Stimulated activated CD8-positive, alpha-beta memory T cell treated with anti-CD3 and anti-CD28 coated beads, Interleukin-4, amount 100 ng/mL, for 1 hour (primary cell): ENCODE measurements at places on chromosomes 1 and 21.

DNA sequence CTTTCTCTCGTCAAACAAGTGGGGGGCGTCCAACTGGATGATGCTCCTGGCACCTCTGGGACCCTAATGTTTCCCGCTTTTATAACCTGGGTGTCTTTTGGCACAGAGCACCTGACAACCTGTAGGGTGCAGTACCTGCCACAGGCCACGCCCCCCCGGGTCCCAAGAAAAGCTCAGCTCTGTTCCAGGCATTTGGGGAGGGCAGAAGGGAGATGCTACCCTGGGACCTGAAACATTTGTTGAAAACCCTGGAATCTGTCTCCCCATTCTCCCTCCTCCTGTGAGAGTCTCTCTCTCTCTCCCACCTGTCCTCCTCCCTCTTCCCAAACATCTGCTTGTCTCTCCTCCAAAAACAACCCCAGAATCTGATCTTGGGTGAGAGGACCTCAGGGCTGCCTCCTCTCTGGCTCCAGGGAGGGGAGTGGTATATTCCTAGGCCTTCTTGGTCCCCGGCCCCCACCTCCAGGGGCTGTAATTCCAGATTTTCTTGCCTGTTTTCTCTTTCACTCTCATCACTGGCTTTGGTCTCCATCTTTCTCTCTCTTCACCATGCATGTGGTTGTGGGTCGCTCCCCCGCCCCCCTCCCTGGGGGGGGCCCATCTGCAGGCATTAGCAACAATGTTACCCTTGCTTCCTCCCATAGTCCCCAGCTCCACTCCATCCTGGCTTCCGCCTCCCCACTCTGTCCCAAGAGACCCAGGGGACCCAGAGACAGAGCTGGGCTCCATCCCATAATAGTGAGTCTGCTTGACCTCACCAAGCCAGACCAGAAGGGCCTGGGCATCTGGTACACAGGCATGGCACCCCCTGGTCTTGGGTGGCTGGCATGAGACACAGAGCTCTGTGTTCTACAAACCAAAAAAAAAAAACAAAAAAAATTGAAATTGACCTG is 4.1 kb downstream of the AHDC1 start:
- DNase-seq = no peak

DNA sequence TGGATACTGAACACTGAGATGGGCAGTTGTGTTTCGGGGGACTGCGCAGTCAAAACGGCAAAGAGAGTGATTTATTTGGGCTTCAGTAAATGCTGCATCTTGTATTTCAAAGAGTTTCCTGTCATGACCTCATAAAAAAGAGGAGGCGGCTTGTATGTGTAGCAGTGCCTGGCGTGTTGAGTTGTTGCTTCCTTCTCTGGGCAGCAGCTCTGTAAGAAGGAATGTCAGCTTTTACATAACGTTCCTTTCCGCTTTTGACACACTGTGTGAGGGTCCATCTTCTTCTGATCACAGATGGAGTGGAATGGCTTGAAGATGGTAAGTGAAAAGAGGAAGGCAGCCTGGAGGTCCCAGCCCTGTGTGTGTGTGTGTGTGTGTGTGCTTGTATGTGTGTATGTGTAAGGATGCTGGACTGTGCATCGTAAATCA is 941 bp downstream of the ELAVL4 start:
- DNase-seq = no peak

- DNase-seq = no peak
Observed at GRCh38 chr21:43201491-43201890, 32.7 kb downstream of the CRYAA start.

DNA sequence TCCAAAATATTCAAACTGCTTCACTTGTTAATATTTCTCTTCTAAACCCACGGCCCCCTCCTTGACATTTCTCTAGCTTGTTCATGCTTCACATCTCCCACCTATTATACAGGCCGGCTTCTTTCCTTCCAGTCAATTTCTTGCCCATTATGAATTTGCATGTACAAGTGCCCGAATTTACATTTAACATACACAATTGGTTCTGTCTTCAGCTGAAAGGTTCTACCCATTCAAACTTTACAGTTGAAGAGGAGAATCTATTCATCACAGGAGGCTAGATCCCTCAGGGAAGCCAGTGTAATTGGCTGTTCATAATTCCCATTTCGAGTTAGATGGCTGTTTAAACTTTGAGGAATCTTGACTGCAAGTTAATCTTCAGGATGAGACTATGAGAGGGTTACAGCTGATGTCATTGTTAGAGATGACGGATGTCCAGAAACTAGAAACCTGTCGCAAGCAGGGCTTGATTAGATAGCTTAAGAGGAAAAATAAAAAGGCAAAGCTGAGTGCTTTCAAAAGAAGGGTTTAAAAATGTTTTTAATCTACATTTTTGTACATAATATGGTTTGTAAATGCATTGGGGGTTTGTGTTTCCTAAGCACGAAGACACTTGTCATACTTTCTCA is 157.0 kb downstream of the ADSS2 start:
- DNase-seq = no peak

DNA sequence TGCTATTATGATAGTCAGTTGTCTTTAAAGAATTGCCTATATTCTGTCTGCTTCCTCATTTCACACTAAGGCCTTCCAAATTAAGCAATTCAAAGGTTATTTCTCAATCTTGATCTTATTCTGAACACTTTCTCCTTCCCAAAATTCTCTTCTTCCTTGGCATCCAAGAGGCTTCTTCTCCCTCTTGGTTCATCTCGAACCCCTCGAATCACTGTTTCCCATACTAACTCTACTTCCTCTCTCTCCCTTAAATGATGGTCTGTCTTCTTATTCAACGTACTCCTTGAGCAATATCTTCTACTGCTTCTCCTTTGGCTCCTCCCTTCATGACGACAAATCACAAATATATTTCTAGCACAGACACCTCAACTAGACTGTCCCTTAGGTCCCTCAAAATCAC is 4.5 kb downstream of the COPA start:
- DNase-seq = no peak

DNA sequence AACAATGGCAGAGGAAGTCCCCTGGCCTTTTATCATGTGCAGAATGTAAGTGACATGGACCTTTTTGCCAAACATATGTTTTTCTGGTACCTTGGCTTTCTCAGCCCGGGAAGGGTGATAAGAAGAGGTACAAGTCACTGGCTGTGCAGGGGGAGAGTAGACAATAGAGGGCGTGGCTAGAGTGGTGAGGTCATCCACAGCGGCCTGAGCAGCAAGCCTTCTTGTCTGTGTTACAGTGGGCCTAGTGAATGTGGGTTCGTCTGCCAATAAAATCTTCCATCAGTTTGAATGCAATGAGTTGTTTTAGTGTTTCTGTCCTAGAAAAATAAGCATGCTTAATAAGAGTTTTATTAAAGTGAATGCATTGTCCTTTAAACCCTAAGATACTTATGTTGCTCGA is 59.0 kb upstream of the PGD start:
- DNase-seq = no peak

- DNase-seq = no peak
Observed at GRCh38 chr21:33980276-33980916, 64.8 kb upstream of the ATP5PO start.

- DNase-seq = no peak
Observed at GRCh38 chr21:38349111-38349746, 92.4 kb downstream of the KCNJ15 start.

DNA sequence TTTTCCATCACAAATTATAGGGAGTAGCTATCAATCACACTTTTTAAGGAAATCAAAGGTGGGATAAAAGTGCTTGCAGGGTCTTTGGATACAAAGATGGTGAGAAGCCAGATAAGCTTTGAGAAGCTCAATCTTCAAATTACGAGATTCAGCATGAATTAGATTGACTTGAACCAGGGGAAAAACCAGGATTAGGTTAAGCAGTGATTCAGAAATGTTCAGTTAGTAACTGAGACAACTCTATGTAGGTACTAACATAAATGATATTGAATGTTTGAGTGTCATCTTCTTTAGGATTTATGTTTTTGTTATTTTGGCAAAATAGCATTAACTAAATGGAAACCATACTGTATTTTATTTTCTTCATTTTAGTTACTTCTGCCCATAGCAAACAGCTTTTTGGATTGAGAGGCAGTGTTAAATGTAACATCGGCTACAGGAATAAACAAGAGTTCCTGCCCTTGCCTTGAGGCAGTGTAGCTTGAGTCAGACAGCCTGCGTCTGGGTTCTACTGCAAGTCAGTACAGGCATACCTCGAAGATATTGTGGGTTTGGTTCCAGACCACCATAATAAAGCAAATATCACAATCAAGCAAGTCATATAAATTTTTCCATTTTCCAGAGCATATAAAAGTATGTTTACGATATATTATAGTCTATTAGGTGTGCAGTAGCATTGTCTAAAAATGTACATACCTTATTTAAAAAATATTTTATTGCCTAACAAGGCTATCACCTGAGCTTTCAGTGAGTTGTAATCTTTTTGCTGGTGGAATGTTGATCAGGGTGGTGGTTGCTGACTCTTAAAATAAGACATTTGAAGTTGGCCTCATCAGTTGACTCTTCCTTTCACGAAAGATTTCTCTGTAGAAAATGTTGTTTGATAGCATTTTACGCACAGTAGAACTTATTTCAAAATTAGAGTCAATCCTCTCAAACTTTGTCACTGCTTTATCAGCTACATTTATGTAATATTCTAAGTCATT is 36.9 kb upstream of the BACH1 start:
- no peak for DNase-seq

DNA sequence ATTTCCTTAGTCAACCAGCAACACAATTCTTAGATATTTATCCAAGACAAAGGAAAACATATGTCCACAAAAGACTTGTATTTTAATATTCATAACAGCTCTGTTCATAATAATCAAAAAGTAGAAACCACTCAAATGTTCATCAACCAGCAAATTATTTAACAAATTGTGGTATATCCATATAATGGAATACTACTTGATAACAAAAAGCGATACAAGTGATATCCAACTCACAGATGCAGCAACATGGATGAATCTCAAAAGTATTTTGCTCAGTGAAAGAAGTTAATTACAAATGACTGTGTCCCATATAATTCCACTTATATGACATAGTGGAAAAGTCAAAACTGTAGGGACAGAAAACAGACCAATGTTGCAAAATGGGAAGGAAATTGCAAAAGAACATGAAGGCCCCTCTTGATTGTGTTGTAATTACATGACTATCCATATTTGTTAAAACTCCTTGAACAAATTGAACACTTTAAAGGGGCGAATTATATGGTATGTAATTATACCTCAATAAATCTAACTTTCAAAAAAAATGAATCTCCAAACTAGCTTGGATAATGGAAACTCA is 116.9 kb downstream of the EDEM3 start:
- no peak for DNase-seq

- DNase-seq = no peak
Observed at GRCh38 chr1:51210055-51210454, 26.0 kb upstream of the RNF11 start.

DNA sequence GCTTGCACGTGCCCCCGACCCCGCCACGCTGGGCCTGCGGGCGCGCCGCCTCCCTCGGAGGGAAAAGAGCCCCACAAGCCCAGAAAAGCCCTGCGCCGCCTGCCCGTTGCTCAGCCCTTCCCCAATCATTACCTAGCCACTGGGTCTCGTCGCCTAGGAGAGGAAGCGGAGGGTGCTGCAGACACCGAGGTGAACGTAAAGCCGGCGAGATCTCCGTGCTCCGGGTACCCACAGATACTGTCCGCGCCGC is at the start of gene ENO1:
TSS of gene ENO1 (minus strand) at position 239 of the 250 bp plus-strand sequence. CDS start 3,778 bp downstream, outside the sequence.
- no peak for DNase-seq

DNA sequence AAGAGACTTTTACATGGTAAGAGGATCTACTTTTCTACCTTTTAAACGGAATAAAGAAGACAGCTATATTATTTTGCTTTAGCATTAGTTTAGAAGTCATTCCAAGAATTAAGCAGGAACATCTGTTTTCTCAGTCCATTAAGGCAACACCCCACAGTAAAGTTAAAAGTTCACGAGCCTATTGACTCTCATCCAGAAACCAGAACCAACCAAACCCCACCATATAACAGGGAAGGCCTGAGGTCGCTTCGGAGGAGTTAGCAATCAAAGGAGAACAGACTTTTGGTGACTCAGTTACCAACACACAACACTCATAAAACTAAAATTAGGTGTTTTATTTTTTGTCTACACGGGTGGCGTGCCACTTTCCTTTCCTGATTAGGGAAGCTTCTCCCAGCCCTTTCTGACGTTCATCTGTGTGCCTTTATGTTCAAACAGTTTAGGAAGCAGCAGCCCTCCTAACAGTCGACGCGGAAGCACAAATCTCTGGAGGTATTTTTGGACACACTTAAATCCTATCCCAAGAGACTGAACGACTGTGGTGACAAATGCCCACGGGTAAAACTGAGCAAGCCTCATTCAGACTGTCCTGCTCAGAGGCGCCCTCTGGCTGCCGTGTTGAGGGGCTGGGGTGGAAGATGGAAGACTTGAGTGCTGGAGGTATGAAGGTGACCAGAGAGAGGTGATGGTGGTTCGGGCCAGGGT is 8.6 kb upstream of the PLA2G2C start:
- DNase-seq = peak; percentile 20

DNA sequence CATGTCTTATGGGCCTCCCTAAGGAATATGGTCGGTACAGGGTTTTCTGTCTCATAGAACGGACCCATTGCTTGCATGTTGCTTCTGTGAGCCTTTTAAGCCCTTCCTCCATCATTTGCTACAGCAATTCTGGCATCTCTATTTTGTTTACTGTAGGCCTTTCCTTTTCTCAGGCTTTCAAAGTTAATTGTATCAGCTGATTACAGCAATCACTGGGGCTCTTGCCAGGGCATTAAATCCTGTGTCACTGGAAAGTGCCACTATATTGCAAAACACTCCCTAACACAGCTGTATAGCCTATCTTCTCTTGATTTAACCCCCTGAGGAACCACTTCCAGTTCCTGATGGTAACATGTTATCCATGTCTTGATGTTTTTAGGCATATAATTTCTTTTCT is 156.5 kb downstream of the PDE4B start:
- no peak for DNase-seq

- DNase-seq = no peak
Observed at GRCh38 chr1:55689800-55690199, 474.6 kb upstream of the USP24 start.

- no peak for DNase-seq
Observed at GRCh38 chr1:8903908-8904650, 25.6 kb upstream of the ENO1 start.
